Amygdala (tissue), 56 donors: ENCODE measurements at places on chromosomes 4 and X.

DNA sequence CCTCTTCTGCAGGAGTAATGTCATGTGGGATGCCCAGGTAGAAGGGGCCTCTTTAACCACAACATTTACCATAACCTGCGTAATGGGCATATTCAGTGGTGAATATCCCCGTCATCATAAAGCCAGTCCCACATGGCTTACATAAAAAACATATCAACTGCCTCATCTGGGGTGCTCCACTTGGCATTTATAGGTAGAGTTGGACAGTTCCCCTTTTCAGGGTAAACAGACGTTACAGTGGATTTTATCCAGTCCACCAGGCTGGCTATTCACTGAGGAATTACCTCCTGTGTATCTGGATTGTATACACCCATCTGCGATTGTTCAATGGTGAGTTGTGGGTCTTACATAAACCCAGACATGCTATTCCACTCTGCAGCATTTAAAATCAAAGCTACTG lies 70.7 kb upstream of the ANKRD17 start:
- DNase-seq = no peak

GRCh38 chr4:65508168-65508567 lies 162.1 kb downstream of the EPHA5 start:
- DNase-seq = no peak

DNA sequence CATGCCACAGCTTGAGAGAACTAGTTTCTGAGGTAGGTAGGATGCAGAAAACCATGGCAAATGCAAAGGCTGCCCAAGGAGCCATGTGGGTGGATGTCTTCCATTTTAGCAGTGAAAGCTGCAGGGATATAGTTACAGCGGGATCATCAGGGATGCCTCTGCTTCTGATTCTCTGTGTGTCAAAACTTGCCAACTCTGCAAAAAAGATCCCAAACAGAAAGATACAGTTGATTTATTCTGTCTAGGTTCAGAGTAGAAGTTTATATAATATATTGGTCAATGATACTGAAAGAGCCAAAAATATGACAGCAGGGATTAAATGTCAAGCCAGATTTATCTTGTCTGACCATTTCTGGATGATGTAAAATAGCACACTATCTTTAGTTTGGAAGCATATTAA lies 42.4 kb upstream of the SFRP2 start:
- DNase-seq = no peak

DNA sequence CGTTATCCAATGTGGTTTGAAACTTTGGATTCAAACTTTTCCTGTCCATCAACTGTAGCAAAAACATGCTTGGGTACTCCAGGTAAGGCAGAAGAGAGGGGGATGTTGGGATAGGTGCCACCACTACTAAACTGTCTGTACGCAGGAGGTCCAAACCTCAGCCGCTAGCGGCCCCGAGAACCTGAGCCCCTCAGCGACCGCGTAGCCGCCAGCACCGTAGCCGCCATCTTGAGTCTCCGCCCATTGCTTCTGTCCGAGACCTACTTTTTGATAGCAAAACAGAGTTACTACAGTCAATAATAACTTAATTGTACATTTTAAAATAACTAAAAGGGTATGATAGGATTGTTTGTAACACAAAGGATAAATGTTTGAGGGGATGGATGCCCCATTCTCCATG lies 119.9 kb upstream of the GRID2 start:
- no peak for DNase-seq

DNA sequence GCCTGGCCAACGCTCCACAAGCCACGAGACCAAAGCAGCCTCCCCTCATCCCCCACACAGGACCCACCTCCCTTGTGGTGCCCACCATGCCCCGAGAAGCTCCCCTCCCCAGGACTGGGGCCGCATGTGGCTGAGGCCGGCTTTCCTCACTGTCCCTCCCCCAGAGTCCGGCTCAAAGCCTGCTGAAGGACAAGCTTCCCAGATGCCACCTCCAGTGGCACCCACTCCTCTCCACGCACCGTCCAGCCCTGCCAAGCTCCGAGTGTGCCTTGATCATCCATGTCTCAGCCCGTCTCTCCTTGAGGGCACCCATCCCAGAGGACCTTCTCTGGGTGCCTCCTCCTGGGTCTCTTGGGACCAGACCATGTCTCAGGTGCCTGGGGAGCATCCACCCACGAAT lies 58.8 kb upstream of the MXD4 start:
- DNase-seq = no peak

DNA sequence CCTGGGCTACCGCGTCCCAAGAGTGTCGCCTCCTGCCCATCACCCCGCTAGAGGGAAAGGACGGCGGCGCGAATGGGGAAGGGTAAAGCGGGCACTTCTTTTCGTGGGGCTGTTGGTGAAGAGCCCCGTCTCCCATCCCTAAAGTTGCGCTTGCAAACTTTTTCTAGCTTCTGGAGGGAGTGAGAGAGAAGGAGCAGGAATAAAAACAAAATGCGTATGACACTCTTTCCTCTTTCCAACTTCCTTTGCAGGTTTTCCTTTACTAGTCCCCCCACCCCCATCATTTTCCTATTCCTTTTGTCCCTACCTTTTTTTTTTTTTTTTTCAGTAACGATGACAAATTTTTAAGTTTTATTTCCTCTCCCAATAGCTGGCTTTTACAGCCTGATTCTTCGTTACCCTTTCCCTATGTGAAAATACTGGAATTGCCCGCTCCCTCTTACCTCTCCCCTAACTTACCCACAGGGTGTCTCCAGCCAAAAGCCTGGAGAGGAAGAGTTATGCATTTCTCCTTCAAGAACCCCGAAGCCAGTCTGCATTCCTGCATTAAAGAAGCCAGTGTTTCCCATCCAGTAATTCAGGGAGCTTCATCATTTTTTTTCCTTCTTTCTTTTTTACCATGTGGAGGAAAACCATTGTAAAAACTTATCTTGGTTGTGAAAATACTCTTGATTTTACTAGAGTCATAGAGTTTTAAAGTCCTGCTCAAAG lies 613 bp upstream of the ARSJ start:
- DNase-seq = no peak
